Uterus (tissue), 4 donors: ENCODE measurements at places on chromosomes 11 and 22. TPM values are rescaled to one million over a fixed set of nuclear protein-coding genes. Genes with fewer than 3 reads are reported as not detected.
A peak's percentile ranks its signal among the peaks of the same experiment; 100 is the strongest.

Gene OR11H1
- not detected for total RNA-seq

Gene OR2AG1
- total RNA-seq: not detected

Gene EIF1AD
- 28.8 TPM for total RNA-seq

Gene RPS19BP1
- 51.8 TPM for total RNA-seq

Gene CLDN5
- total RNA-seq: 192 TPM

Gene CNIH2
- total RNA-seq: not detected

Gene RANGAP1
- 33.6 TPM for total RNA-seq

Gene NTM
- 1.4 TPM for total RNA-seq

Gene TRIM29
- 7.6 TPM for total RNA-seq

Gene CCDC87
- total RNA-seq: not detected

Gene USP2
- 28.2 TPM for total RNA-seq

Gene TRIM49B
- total RNA-seq: not detected

Gene PLAAT4
- total RNA-seq: 30.3 TPM

Gene GLYATL2
- 4.2 TPM for total RNA-seq

Gene TP53I11
- 13.2 TPM for total RNA-seq

Gene IGSF22
- total RNA-seq: 1.0 TPM

DNA sequence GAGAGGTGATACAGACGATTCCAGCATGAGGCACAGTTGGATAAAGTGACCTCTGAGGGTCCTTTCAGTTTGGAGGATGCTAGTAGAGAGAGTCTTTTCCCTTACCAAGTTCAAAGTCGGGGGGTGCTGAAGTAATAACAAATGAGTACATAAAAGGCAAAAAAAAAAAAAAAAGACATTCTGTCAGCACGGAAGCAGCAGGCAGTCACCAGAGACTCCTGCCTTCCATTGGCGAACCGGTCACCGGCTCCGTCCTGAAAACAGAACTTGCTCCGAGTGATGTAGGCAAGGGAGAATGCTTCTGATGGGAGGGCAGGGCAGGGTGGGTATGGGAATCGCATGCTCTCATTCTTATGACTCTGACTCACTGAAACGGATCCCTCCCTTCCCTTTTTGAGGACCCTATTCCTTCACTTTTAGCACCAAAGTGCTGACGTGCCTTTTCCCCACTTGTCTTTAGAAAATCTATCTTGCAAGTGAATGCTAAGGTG lies 65.9 kb downstream of the PRR5L start:
- no peak overlapping the region for H3K27ac ChIP-seq
- DNase-seq: no peak
- H3K4me1 ChIP-seq: no peaks in the 10 kb centered on the region
- H3K36me3 ChIP-seq: no peaks in the 10 kb centered on the region
- no peaks in the 10 kb centered on the region for H3K27me3 ChIP-seq

- no peaks in the 10 kb centered on the region for H3K27me3 ChIP-seq
- H3K27ac ChIP-seq: no peak overlapping the region
- no peak overlapping the region for H3K4me3 ChIP-seq
- no peaks in the 10 kb centered on the region for H3K36me3 ChIP-seq
- H3K4me1 ChIP-seq: no peaks in the 10 kb centered on the region
Observed at GRCh38 chr11:2592559-2593392, 107.0 kb downstream of the KCNQ1OT1 start.

DNA sequence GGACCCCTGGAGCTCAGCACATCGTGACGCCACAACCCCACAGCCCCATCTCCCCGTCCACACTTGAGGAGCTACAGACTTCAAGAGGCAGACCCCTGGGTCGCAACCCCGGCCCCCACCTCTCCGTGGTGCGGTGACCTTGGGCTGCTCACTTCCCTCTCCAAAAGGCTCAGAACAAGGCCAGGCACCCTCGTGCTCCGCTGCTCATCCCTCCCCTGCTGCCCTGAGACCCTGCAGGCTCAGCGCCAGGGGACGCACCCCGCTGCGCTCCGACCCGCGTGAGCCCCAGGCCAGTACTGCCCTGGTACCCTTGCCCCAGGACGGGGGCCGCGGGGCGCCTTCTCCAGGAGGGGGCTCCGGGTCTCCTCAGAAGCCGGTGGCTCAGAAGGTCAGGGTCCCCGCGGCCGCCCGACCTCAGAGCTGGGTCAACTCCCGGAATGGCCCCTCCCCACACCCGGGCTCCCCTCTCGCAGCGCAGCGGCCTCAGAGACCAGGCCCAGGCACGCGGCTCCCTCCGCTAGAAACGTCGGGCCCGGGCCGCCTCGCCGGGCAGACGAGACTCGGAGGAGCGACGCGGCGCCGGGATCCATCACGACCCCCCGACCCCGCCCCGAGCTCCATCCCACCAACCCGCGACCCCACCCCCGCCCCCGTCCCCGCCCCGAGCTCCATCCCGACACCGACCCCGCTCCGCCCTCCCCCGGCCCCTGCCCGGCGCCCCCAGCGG lies 563 bp downstream of the GATD1 start:
- H3K27me3 ChIP-seq: no peaks in the 10 kb centered on the region
- H3K4me3 ChIP-seq: peak overlapping the region; percentile 75
- DNase-seq: no peak
- peaks cover 20% of the 10 kb centered on the region for H3K4me1 ChIP-seq
- peak overlapping the region; percentile 83 for H3K27ac ChIP-seq

DNA sequence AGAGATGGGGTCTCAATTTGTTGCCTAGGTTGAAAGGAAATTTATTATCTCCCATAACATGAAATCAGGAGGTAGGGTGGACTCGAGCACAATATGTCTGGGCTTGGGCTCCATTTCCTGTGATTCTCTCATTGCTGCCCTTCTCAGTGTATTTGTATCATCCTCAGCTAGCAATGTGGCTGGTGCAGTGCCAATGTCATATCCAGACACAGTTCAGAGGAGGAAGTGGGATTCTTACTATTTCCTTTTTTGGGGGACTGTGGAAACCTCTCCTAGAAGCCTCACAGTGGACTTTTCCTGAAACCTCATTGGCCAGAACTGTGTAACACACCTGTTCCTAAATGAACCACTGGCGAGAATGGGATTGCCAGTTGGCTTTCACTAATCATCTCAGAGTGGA lies 21.0 kb upstream of the SWAP70 start:
- no peak overlapping the region for H3K4me3 ChIP-seq
- no peak overlapping the region for H3K27ac ChIP-seq
- no peaks in the 10 kb centered on the region for H3K4me1 ChIP-seq
- no peaks in the 10 kb centered on the region for H3K36me3 ChIP-seq
- no peaks in the 10 kb centered on the region for H3K27me3 ChIP-seq

- DNase-seq: no peak
- H3K4me3 ChIP-seq: no peak overlapping the region
- H3K27ac ChIP-seq: no peak overlapping the region
- no peaks in the 10 kb centered on the region for H3K36me3 ChIP-seq
Observed at GRCh38 chr11:121053244-121053643, 29.3 kb downstream of the TBCEL start.

GRCh38 chr11:127470306-127470884 lies 469.8 kb upstream of the KIRREL3 start:
- H3K27me3 ChIP-seq: no peaks in the 10 kb centered on the region
- H3K4me3 ChIP-seq: no peak overlapping the region
- no peak for DNase-seq
- no peaks in the 10 kb centered on the region for H3K36me3 ChIP-seq

DNA sequence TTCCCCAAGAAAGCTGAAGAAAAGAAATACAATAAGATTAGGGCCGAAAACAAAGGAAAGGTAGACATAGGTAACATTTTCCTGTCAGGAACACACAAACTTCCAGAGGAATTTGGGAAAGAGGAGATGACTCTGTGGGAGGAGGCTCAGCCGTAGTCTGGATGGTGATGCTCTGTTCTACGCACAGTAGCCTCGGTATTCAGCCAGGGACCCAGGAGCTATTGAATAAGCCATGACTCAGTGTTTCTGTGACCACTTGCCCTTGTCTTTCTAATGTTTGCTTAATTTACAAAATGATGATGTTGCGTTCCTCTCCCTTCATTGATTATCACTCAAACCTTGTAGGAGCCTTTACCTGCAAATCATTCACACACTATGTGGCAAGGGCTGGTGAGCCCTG lies 745.0 kb downstream of the NTM start:
- H3K4me3 ChIP-seq: no peak overlapping the region
- DNase-seq: no peak
- no peaks in the 10 kb centered on the region for H3K36me3 ChIP-seq
- no peaks in the 10 kb centered on the region for H3K4me1 ChIP-seq
- no peaks in the 10 kb centered on the region for H3K27me3 ChIP-seq

- no peak overlapping the region for H3K4me3 ChIP-seq
- H3K27ac ChIP-seq: no peak overlapping the region
- no peaks in the 10 kb centered on the region for H3K4me1 ChIP-seq
- H3K36me3 ChIP-seq: no peaks in the 10 kb centered on the region
- no peak for DNase-seq
Observed at GRCh38 chr11:130980071-130980862, 64.0 kb upstream of the SNX19 start.

- H3K27ac ChIP-seq: peak overlapping the region; percentile 75
- H3K4me3 ChIP-seq: no peak overlapping the region
- peaks cover 22% of the 10 kb centered on the region for H3K4me1 ChIP-seq
Observed at GRCh38 chr11:10641177-10641911, 52.2 kb downstream of the IRAG1 start.

DNA sequence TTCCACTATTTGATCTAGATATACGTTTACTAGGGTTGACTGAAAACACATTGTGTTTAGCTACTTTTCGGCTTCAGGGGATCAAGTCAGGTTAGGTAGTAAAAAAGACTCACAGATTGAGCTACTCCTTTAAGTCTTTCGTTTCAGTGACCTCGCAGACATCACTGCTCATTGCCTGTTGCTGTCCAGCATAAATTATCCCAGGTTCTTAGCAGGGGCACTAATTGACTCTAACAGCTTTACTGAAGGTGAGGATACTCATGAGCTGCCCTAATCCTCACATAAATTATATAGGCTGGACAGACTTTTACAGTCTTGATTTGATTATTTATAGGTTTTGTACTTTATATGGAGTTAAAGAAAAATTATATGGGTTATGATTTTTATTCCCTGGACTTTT lies 3.7 kb downstream of the CARD18 start:
- no peak overlapping the region for H3K27ac ChIP-seq
- no peaks in the 10 kb centered on the region for H3K27me3 ChIP-seq
- no peaks in the 10 kb centered on the region for H3K36me3 ChIP-seq

DNA sequence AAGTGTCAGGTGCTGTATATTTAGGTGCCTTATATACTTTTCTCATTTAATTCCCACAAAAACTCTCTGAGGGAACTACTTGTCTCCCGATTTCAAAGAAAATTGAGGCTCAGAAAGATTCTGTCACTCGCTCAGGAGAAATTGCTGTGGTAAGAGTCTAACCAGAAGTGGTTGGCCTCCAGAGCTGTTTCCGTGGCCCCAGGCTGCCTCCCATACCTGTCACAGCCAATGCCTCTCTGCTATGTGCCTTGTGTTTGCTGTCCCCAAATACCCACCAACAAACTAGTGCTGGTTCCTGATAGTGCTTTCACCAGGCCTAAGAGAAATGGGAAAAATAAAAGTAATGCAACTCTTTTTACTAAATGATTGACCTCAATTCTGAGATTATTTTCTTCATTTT lies 21.0 kb upstream of the TMEM86A start:
- H3K27ac ChIP-seq: no peak overlapping the region
- no peaks in the 10 kb centered on the region for H3K27me3 ChIP-seq
- DNase-seq: no peak
- no peak overlapping the region for H3K4me3 ChIP-seq
- H3K4me1 ChIP-seq: no peaks in the 10 kb centered on the region

- H3K27ac ChIP-seq: no peak overlapping the region
- no peak for DNase-seq
- H3K4me3 ChIP-seq: no peak overlapping the region
- H3K4me1 ChIP-seq: no peaks in the 10 kb centered on the region
- no peaks in the 10 kb centered on the region for H3K36me3 ChIP-seq
- no peaks in the 10 kb centered on the region for H3K27me3 ChIP-seq
Observed at GRCh38 chr11:44190883-44191230, 95.4 kb downstream of the EXT2 start.

GRCh38 chr11:31881825-31882224 lies 70.7 kb upstream of the PAX6 start:
- no peaks in the 10 kb centered on the region for H3K36me3 ChIP-seq
- no peaks in the 10 kb centered on the region for H3K27me3 ChIP-seq
- DNase-seq: no peak
- H3K4me1 ChIP-seq: no peaks in the 10 kb centered on the region
- H3K4me3 ChIP-seq: no peak overlapping the region
- no peak overlapping the region for H3K27ac ChIP-seq

- peaks cover 16% of the 10 kb centered on the region for H3K4me1 ChIP-seq
- H3K36me3 ChIP-seq: no peaks in the 10 kb centered on the region
- H3K27me3 ChIP-seq: no peaks in the 10 kb centered on the region
- H3K27ac ChIP-seq: peak overlapping the region; percentile 88
- no peak overlapping the region for H3K4me3 ChIP-seq
Observed at GRCh38 chr11:57498540-57498939, 17.0 kb downstream of the SLC43A1 start.

DNA sequence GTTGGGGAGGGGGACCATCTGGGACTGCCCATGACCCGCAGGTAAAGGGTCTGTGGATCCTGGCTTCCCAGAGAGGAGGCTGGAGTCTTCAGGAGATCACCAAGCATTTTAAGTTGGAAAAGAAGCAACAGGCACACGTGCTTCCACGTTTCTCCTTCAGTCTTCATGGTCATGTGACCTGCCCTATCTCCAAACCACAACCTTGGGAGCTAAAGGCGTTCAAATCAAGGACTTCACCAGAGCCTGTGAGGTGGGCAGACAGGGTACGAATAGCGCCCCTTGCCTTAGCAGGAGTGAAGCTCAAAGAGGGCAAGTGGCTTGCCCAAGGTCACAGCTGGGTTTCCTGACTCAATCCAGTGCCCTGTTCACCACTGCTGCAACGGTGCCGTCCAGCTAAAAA lies 6.7 kb downstream of the TMEM184B start:
- no peak for DNase-seq
- H3K27ac ChIP-seq: peak overlapping the region; percentile 75
- no peaks in the 10 kb centered on the region for H3K36me3 ChIP-seq
- H3K27me3 ChIP-seq: no peaks in the 10 kb centered on the region
- H3K4me3 ChIP-seq: no peak overlapping the region
- no peaks in the 10 kb centered on the region for H3K4me1 ChIP-seq

DNA sequence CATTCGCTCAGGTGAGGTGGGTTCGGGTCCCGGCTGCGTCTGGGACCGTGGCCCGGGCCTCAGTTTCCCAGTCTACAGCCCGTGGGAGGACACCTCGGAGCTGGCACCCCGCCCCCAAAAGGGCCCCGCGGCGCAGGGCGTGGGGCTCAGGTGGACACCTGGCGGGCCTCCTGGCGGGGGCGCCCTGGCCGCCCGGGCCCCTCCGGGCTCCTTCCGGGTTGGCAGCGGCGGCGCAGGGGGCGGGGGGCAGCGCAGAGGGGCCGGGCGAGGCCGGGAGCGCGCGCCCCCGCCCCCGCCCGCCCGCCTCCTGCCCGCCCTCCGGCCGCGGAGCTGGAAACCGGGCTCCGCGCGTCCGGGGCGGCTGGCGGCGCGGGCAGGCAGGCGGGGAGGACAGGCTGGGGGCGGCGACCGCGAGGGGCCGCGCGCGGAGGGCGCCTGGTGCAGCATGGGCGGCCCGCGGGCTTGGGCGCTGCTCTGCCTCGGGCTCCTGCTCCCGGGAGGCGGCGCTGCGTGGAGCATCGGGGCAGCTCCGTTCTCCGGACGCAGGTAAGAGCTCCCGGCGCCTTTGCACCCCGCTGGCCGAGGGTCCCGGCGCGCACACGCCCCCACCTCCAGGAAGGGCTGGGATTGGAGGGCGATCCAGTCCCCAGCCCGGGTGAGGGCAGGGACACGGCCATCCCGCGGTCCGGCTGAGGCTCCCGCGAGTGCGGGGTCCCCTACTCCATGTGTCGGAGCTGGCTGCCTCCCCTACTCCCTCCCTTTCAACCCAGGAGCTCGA lies at the start of gene EMID1:
Gene EMID1, plus strand, starts transcription at position 303 of the 778 bp plus-strand sequence. Its CDS starts 143 bp downstream, at position 446.
- peak within 1 kb of the TSS; percentile 61 for H3K4me3 ChIP-seq
- H3K27me3 ChIP-seq: no peaks in the 10 kb centered on the region
- H3K36me3 ChIP-seq: no peaks in the 10 kb centered on the region

- no peak overlapping the region for H3K27ac ChIP-seq
- no peak for DNase-seq
- no peaks in the 10 kb centered on the region for H3K36me3 ChIP-seq
- no peak overlapping the region for H3K4me3 ChIP-seq
Observed at GRCh38 chr11:16321148-16321547, 35.2 kb downstream of the SOX6 start.
